ENCODE measurements at places on chromosomes 2 and 18.

- no peak for DNase-seq
These were observed 495.3 kb downstream of the IRS1 start for GRCh38 chr2:226304308-226304707.

DNA sequence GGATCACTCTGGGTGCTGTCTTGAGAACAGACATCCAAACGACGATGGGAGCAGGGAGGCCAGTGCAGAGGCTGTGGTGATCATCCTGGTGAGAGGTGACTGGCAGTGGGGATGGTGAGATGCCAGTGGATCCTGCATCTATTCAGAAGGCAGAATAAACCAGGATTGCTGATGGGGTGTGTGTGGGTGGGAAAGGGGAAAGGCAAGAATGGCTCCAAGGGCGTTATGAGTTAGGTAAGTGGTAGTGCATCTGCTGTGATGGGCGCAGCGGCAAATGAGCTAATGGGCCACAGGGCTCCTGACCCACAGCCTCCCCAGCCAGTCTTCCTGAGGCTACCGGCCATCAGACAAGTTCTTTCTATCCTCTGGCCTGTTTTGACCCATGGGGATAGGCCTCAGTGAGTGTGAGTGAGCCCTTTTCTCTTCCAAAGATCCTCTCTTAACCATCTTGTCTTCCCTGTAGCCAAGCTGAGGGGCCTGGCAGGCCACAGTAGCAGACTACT lies 29.6 kb downstream of the SERTAD2 start:
- no peak for DNase-seq

DNA sequence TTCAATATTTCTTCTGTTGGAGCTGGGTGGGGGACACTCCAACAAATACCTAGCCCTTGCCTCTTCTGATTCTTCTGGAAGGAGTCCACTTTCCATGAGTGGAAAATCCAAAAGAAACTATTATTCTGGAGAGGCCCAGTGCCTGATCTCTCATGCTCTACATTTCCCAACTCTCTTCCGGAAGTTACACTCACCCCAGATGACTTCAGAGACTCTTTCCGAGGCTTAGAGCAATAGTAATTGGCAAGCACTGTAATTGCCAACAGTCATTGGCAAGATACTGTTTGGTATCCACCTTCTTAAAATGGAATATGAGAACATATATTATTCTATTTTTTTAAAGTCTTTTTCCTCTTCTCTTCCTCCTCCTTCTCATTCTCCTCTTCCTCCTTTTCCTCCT lies 60.5 kb upstream of the CYRIA start:
- DNase-seq, result no peak

GRCh38 chr2:38742797-38743559 lies 8.2 kb downstream of the SRSF7 start:
- DNase-seq, result no peak

DNA sequence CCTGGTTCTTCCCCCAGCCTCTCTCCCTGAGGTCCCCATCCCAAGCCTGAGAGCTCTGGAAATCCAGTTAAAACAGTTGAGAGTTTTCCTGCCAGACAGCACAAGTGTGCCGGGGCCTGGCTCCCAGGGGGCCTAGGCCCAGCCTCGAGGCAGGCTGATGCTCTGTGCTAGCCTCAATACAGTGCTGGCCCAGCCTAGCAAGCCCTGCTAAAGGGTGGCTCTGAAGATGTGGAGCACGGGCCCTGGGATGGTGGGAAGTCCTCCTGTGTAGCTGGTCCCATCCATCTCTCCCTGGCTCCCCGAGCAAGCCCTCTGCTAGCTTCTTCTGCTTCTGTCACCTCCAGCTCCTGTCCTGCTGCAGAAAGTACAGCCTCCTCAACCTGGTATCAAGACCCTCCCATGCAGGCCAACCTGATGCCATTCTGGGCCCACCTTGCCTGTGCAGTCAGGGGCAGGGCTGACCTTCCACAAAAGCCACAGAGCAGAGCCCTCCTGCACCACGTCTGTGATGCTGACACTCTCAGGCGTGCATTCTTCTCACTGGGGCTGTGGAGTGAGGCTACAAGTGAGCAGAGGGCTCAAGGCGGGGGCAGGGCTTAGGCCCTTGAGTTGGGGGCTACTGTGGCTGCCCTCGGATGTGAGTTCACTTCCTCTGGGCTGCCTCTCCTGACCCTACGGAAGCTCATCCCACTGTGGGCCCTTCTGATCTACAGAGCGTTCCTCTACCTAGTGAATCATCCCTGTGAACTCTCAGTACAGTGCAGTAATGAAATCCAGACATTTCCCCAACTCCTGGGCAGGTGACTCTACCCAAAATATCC lies 60.1 kb upstream of the LAPTM4A start:
- DNase-seq, result no peak

DNA sequence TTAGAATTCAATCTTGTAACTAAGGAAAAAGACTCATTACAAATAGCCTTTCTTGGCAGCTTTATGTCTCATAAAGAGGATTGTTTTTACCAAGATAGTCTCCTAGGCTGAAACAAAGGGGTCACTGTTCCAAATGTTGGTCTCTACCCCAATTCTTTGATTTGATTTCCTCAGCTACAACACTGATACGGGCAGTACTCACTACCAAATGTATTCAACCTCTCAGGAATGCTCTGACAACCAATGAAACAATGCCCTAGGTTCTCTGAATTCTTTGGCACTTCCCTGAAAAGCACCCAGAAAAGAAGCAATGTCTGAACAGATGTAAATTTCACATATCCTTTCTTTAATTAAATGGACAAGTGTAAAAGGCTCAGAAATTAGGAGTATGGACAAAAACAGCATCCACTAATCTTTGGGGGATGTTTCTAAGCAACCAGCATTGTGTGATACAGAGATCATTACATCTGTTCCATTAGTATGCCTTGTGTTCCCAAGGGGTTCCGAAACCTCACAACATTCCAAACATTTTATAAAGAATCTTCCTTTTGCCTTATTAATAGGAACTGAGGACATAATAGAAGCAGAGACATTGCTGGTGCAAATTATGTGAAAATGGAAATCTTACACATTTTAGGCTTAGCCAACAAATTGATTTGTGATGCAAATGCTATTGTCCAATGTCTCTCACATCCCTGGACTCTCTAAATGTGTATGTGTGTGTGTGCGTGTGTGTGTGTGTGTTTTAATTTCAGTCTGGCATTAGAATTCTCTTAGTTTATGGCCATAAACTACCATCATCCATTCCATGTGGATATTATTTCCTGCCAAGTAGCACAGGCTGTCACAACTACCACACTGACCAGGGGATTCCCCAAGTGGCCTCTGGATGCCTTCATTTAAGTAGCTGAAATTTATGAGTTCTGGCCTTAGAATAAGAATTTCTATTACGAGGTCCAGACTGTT lies 276.0 kb downstream of the MTX2 start:
- DNase-seq, result no peak

DNA sequence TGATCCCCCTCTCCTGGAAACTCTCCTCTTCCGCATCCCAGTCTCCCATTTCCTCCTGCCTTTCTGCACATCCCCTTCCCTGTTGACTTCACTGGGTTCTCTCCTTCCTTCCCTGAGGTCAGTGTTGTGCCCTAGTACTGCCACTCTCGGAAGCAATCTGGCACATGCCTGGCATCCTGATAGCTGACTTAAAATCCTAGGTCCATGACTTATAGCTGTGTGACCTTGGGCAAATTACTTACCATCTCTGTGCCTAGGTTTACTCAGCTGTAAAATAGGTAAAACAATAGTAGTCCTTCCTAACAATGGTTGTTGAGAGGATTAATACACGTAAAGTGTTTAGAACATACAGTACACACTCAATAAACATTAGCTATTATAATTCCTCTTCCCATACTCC lies 9.3 kb downstream of the EVA1A start:
- no peak for DNase-seq

- no peak for DNase-seq
These were observed 2.6 kb downstream of the TRAK2 start for GRCh38 chr2:201448701-201449100.

DNA sequence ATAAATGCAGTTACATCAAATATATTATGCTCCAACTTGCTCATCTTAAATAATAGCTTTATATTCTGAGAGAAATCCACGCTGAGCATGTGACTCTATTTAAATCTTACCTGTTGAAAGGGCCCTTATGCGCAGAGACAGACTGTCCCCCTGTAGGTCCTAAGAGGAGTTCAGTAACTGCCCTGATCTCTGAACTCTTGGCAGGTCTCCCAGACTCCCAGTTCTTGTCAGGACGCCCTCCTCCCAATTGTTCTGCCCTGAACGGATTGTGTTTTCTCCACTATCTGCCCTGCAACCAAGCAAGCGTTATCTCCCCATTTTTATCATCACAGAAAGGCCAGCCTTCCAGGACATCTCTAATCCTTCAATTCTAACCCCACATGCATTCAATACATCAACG lies 954.6 kb downstream of the TSN start:
- DNase-seq, result no peak

- no peak for DNase-seq
These were observed 33.4 kb downstream of the GAREM1 start for GRCh38 chr18:32437100-32437834.

DNA sequence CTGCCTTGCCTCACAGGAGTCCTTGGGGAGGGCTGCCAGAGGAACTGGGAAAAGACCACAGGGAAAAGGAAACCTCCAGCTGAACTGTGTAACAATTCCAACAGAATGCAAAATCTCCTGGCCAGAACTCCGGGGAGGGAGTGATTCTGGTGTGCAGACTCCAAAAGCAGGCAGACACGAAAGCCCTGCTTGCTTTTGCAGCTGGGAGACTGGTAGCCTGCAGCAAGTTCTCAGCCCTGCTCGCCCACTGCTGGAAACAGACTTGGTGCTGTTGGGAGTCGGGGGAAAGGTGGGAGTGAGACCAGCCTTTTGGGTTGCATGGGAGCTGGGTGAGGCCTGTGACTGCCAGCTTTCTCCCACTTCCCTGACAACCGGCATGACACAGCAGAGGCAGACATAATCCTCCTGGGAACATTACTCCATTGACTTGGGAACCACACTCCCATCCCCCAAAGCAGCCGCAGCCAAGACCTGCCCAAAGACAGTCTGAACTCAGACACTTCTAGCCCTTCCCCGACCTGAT lies 26.0 kb upstream of the NMI start:
- peak; percentile 45 for DNase-seq

DNA sequence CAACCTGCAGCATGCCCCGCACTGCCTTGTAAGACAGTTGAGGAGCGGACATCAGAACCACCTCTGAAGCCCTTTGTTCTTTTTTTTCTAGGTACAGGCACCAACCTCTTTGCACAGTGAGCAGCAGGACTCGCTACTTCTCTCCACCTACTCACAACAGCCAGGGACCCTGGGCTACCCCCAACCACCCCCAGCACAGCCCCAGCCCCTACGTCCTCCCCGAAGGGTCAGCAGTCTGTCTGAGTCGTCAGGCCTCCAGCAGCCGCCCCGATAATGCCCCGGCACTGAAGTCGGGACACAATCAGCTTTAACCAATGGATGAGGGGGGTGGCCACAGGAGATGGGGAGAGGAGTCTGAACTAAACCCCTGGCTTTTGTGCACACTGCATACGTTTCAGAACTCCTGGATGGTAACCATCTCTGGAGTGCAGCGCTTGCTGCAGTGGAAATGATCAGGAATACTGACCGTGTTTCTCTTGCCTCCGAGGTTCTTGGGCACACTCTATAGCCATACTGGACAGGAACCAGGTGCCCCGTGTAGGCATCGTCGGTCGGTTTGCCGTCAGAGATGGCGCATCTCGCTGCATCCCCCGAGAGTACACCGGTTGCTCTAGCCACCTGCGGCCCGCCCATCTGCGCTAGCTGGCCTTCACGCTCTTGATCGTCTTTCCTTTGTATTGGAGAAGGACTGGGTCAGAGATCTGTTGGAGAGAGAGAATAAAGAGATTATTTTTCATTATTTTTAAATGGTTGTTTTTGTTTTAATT lies 6.6 kb upstream of the RPL31 start:
- no peak for DNase-seq

DNA sequence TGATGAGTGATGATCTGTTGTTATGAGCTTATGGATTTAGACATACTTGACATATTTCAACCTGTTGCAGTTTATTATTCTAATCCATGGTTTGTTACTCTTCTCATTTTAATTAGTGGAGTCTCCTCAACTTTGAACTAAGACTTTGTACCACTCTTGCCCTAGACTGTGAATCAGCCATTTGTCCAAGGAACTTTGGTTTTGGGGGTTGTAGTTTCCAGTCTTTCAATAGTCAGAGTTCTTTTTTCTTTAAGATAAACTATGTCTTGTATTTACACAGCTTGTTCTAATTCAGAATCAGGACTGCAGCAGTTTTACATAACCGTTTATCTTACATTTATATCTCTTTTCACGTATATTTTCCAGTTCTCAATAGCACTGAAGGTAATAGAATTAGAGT lies 133.6 kb downstream of the GULP1 start:
- no peak for DNase-seq

GRCh38 chr2:173184031-173185004 lies 108.7 kb downstream of the MAP3K20 start:
- peak; percentile 99 for DNase-seq
